ENCODE measurements at places on chromosomes 7 and 10.

DNA sequence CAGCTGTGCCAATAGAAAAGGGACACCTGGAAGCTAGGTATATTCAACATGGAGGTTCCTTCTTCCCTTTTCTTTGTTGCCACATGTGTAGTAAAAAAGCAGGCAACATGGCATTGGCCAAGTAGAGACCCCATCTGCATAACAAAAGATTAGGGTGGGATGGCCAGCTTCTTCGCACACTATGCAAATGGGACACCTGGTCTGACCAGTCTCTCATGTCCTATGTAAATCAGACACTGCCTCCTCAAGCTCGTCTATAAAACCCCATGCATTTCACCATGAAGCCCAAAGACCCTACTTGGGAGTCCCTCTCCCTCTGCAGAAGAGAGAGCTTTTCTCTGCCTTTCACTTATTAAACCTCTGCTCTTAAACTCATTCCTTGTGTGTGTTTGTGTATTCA is 53.9 kb downstream of the MYL10 start:
- DNase-seq, result no peak

- no peak for DNase-seq
Observed at GRCh38 chr10:104043185-104043830, 42.4 kb downstream of the COL17A1 start.

DNA sequence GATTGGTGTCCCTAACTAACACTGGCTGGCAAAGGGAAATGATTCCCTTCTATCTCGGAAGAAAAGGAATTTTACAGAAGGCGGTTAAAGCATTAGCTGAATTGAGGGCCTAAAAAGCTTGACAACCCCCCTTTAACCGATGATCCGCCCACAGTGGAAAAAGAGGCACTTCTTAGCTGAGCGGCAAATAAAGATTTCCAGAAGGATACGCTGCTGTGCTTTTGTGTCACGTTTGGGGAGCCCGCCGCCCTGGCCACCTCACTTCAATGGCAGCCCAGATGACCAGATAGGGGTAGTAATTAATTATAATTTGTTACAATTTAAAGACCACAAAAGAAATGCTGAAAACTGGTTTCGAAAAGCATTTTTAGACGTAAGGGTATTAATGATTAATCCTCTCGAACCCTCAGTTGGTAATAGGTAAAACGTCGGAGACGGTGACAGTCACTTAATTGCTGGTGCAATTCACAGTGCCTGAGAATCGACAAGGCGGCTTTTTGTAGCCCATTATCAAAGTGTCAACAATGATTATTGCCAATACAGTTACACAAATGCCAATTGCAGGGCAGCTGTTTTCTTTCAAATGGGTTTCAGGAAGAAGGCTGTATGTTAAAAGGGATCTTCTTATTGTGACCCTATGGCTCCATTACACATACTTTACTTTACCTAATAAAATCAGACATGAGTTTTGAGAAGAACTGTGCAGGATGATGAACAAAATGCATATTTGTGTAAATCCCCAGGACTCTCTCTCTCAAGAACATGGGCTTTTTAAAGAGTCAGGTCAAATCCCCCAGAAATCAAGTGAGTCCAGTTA is 154.1 kb downstream of the PIP4K2A start:
- no peak for DNase-seq

- no peak for DNase-seq
Observed at GRCh38 chr10:1268831-1269230, 212.6 kb downstream of the WDR37 start.

GRCh38 chr10:71572962-71573361 is 146.6 kb downstream of the C10orf105 start:
- no peak for DNase-seq

GRCh38 chr7:95041031-95041430 is 133.6 kb downstream of the PPP1R9A start:
- DNase-seq, result no peak

GRCh38 chr7:118179191-118179590 is 4.8 kb upstream of the LSM8 start:
- DNase-seq, result no peak

- DNase-seq, result no peak
Observed at GRCh38 chr7:140533394-140533872, 54.1 kb upstream of the MKRN1 start.

- DNase-seq, result no peak
Observed at GRCh38 chr10:95794195-95794594, 38.2 kb downstream of the ENTPD1 start.

- no peak for DNase-seq
Observed at GRCh38 chr10:14971867-14972448, 12.8 kb downstream of the MEIG1 start.

GRCh38 chr7:80640846-80641245 is 2.4 kb downstream of the CD36 start:
- no peak for DNase-seq

DNA sequence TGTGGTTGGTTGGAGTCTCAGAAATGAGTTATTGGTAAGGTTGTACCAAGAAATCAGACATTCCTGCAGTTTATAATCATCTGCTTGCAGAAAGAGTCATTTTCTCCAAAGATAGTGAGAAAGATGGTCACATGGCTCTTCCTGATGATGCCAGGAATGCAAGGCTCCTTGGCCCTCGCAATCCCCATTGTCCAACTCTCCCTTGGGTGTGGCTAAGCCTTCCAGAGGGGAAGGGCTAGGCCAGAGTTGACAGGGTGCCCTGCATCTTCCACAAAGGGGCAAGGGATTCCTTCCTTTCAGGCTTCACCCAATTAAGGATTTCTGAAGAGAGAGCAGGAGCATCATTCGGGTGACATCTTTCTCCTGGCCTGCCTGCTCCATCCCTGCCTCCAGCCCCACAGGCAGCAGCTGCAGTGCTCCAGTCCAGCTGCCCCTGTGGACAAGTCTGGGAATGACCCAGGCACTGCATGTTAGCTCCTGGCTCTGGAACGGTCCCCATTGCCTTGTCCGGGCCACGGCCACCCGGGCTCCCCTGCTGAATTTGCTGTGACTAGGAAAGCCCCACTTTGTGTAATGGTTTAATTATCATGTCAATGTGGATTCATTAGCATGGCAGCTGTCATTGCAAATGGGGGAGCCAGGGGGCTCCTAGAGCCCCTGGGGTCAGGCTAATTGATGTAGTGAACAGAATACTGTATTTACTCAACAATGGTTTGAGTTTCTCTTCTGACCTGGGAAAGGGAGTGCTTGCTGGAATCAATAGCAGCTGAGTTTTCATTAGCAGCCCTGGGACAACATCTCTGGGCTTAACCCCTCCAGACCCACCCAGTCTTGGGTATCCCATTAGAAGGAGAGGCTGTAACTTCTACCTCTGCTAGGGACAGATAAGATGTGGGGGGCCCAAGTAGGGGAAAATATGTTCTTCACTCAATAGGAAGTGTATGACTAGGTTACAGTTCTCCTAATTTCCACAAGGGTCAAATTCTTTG is 112.6 kb upstream of the TBX20 start:
- no peak for DNase-seq

DNA sequence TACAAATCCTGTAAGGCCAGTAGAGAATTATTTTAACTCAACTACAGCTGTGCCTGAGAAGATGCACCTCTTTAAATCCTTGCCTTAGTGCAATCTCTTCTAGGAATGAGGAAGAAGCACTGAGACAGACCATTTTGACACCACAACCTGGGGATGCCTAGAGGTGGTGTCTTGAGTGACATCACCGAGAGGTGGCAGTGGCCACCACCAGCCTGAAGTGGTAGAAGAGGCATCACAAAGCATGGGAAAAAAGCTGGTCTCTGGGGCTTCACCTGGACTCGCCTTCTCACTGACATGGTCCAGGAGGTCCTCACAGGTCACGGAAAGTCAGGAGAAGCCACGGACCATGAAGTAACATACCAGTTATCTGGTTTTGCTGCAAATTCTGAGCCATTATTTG is 99.2 kb upstream of the PDLIM1 start:
- DNase-seq, result no peak

- no peak for DNase-seq
Observed at GRCh38 chr7:70466725-70467364, 665.1 kb upstream of the GALNT17 start.

- DNase-seq, result no peak
Observed at GRCh38 chr7:149817301-149817771, 20.8 kb upstream of the ZNF862 start.

Measured in T-helper 17 cell (primary cell).